Fibroblast of the conjunctiva (primary cell): ENCODE measurements at places on chromosomes 1 and 21.

- DNase-seq, result no peak
Measured at GRCh38 chr21:33734291-33734690, 92.0 kb downstream of the ITSN1 start.

DNA sequence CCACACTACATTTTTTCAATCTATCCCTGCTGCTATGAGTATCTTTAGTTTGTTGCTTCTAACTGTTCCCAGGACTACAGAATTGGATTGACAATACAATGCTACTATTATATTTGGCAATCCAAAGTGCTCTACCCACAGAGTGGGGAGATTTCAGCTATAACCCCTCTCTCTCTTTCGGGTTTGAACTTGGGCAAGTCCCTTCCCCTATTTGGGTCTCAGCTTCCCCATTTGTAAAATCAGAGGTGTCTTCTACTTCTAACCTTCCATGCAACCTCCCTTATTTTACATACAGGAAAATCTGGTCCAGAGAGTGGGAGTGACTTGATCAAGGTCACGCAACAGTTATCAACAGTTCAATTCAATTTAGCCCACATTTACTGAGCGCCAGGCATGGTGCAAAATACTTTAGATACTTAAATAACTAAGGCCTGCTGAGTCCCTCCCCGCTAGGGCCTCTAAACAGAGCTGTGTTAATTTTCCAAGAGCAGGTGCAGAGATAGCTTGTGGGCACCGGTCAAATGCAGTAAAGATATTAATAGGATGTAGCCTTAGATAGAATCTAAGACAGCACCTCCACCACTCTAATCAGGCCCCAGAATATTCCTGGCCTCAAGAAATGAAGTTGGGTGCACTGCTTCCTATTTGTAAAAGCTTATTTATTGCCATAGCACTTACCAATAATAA, 9.4 kb upstream of the GPX7 start:
- no peak for DNase-seq

- DNase-seq, result no peak
Measured at GRCh38 chr1:113859478-113860175, 11.9 kb downstream of the PTPN22 start.

- DNase-seq, result no peak
Measured at GRCh38 chr1:185695299-185695698, 38.9 kb upstream of the HMCN1 start.

DNA sequence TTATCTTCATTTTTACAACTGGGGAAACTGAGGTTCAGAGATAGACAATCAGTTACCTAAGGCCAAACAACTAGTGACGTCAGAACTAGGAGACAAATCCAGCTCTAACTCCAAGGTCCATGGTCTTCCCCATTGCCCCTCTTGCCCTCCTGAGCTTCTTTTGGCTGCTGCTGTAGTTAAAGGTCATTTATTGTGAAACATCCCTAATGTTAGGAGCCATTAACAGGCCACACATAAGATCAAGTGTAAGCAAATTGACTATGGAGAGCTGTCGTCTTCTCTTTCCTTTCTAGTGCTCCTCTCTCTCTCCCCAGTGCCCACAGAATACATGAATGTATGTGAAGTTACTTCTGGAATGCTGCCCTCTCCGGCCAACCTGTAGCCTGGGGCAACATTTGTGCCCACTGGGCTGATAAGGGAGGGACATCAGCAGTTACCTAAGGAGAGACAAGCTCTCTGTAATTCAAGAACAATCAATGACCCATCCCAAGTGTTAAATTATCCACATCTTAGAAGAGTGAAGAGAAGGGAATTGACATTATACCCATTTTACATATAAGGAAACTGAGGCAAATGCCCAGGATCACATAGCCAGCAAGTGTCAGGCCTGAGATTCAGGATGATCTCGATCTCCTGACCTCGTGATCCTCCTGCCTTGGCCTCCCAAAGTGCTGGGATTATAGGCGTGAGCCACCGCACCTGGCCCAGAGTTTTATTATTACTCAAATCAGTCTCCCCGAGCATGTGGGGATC, 40.1 kb downstream of the PTAFR start:
- no peak for DNase-seq

- no peak for DNase-seq
Measured at GRCh38 chr1:211742889-211743529, 67.6 kb upstream of the NEK2 start.

DNA sequence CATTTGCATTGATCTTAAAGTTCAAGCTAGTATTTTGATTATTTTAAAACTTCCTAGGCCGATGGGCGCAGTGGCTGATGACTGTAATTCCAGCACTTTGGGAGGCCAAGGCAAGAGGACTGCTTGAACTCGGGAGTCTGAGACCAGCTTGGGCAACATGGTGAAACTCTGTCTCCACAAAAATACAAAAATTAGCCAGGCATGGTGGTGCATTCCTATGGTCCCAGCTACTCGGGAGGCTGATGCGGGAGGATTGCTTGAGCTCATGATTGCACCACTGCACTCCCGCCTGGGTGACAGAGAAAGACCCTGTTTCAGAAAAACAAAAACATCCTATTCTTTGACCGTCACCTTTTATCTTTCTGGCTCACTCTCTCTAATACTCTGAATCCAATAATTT, 30.0 kb downstream of the MFSD2A start:
- no peak for DNase-seq

DNA sequence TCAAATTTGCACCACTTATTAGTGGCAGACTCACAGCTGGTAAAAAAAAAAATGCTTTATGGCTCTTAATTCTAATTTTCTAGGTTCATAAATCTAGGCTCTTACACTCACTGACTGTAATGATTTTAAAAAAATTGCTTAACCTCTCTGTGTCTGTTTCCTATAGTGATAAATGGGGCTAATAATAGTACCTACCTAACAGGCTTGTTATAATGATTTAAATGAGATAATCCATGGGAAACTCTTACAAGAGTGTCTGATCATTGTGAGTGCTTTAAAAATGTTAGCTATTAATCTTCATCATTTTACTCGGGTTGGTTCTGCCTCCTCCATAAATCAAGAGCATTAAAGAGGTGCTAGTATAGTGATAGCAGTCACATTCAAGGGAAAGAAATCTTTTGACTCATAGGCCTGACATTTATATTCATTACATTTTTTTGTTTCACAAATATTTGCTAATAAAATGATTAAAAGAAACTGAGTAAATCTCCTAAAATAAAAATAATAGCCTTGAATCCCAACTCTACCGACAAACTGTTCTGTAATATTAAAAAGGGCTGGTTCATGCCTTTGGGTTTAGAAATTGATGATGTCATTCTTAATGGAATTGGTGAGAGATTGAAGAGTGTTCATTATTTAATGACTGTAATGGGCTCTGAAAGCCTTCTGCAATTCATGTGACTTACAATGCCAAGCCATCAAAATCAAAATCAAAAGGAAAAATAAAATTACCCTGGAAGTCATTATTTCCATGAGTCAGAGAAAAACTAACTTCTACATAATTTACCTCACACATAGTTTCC, 93.9 kb upstream of the PALMD start:
- DNase-seq, result no peak

- peak; percentile 67 for DNase-seq
Measured at GRCh38 chr1:19918057-19918456, 5.4 kb downstream of the PLA2G2E start.

DNA sequence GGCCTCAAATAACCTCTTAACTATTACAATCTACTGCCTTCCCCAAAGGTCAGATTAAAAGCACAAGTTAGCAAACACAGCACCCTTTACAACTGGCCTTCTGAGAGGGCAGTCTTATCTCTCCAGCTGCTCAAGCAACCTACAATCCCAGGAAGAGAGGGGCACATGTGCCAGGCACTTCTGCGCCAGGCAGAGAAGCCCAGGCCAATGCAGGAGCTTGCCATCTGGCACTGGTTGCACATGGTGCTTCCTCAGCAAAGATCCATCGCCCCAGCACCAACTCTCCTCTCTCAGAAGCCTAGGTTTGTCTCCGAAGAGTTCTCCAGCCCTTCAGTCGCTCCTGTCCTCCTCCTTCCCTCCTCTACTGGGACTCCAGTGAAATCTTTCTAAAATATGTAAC, 2.5 kb downstream of the STK40 start:
- DNase-seq, result no peak

DNA sequence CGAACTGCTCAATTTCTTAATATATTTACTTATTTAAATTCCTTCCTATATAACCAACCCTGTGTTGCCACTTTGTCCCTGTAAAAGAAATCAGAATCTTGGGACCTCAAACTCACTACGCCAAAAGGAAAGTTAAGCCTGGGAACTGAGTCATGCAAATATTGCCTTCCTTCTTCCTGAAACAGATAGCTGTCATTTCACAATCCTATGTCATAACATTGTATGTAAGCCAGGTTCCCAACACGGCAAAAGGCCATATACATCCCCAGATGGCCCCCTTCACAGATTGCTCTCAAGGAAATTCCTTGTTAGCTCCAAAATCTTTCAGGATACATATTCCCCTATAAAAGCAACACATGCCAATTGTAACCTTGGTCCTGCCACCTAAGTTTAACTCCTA, 39.7 kb downstream of the C21orf91 start:
- no peak for DNase-seq

DNA sequence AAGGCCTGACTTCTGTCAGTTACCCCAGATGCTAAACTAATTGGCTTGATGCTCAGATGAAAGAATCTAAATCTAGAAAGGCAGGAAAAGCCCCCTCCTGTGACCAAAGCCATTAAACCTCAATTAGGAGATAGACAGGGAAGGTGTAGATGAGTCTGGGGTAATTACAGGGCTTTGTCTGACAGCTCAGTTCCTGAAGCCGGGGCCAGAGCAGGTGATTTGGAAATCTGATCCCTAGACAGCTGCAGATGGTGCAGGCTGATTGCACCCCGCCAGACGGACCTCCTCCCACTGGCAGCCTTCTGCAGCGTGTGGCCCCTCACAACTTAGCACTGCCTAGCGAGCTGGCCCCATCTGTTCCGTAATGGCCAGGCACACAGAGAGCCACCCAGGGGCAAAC, 395.1 kb downstream of the HLX start:
- no peak for DNase-seq

DNA sequence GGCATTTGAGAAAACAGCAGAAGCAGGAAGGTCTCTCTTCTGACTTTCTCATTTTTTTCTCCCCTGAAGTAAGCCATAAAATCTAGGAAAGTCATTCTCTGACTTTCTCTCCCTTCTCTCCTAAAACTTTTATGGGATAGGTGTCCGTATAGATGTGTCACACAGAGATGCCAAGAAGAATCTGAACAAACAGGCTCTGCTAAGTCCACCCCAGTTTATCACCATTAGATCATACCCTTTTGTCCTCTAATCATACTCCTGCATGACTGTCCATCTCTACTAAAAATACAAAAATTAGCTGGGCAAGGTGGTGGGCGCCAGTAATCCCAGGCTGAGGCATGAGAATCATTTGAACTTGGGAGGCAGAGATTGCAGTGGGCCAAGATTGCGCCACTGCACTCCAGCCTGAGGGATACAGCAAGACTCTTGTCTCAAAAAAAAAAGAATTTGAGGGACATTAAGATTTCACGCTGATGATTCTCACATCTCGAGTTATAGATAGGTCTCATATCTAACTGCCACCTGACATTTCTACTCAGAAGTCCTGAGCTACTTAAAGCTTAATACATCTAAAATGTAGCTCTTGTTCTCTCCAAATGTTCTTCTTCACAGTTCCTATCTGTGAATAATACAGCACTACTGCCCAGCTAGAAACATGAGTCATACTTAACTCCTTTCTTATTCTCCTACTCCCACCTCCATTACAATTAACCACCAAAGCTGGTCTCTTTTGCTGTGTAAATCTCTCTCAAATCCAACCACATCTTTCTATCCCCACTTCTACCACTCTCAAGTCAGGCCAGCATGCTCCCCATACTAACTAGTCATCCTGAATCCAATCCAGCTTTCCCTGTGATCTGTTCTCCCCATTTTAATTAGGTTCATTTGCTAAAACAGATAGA, 47.7 kb downstream of the ZNF644 start:
- DNase-seq, result no peak

DNA sequence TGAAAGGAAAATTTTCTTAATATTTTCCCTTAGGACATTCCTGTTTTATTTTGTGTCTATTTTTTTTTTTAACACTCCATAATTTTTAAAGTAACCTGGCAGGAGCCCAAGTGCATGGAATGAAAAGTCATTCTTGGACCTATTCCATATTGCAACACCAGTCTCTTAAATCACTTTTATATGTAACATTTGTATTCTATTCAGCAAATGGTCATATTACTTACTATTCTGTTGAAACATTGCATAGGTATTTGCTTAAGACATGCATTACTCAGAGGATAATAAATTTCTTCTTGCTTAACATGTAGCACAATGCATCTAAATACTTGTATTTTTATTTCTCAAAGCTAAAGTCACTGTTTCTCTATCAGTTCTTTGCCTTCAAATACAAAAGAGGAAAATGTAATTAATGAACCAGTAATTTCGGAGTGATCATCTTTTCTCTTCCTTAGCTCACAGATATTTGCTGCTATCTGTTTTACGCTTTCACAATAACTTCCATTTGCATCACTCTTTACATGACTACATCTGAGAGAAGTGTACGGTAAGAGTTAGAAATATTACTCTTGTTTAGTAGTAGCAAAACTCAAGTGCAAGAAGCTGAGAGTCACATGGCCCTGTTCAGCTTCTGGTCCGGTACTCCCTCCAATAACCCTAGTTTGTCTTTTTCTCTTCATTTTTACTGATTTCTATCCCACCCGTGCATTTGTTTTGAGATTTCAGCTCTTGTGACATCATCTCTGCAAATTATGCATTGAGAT, 394.8 kb downstream of the USP25 start:
- DNase-seq, result peak; percentile 84

DNA sequence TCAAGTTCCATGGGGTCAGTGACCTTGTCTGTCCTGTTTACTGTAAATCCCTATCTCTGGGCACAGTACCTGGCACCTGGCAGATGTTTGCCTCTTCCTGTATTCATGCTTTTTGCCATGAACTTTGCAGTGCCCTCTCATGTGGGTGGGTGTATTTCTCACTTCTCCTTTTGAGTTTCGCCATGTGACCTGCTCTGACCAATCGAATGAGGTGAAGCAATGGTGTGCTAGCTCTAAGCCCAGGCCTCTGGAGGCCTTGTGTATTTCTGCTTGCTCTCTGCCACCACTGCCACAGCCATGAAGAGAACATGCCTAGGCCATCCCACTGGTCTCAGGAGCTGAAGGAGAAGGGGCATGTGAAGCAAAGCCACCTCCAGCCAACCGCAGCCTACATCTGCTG, 185.5 kb upstream of the ZC3H12A start:
- DNase-seq, result no peak

DNA sequence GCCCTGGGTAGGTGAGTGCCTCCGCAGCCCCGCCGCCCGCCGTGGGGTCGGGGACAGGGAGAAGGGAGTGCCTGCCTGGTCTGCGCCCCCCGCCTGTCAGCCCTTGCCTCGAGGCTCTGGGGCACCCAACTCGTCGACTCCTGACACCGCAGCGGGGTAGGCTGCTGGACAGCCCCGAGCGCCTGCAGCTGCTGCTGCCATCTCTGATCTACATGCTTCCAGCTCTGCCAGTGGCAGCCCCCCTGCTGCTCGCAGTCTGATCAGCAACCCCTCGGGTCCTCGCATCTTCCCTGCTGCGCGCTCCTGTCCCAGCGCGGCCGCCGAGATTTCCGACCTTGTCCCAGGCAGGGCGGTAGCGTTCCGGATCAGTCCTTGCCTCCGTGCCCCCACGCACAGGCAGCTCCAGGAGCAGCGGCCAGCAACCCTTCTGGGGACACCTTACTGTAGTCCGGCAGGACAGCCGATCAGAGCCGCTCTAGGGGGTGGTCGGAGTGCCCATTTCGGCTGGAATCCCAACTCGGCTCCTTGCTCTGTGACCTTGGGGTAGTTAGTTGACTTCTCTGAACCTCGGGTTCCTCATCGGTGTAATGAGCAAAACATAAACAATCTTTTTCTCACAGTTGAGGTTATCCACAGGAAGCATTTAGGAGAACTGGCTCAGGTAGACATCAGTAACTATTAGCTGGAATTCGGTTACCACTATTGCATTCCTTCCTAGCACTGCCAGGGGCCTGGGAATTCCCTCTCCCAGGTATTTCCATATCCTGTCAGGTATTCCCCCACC, 540 bp downstream of the BCAN start:
- no peak for DNase-seq
